Activated CD4-positive, alpha-beta T cell treated with anti-CD3 and anti-CD28 coated beads for 24 hours (primary cell): ENCODE measurements at places on chromosomes 4 and X.

DNA sequence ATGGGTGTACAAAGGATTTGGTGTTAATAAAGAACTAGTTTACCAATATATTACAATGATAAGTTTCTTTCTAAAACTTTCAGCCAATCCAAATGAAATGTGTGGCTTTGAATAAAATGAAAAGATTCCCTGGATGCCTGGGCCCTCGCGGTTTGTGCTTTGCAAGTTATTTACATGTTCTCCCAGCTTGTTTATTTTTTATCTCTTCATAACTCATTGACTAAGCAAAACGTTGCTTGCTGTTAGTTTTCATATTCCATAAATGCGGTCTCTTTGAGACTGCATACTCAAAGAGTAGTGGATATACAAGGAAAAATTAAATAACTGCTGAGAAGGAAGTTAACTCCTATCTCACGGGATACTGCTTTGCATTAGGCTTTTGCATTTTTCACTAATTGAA, 26.0 kb downstream of the FHDC1 start:
- DNase-seq: no peak

DNA sequence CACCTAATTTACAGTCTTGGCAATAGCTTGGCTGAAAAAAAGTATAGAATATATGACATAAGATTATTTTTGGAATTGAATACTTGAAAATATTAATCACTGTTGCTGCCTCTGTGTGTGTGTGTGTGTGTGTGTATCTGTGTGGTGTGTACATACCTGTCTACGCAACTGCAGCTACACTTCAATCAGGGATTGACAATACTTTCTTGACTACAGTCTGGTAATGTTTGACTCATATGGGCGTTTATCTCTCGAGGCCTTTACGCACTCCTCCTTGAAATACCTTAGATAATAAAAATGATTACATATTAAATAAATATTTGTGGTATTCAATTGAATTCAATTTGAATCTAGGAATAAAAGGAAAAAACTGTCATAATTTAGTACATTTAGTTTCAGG, 565.2 kb downstream of the PCDH18 start:
- no peak for DNase-seq

- no peak for DNase-seq
Measured at GRCh38 chrX:39850630-39851152, 247.1 kb downstream of the BCOR start.

DNA sequence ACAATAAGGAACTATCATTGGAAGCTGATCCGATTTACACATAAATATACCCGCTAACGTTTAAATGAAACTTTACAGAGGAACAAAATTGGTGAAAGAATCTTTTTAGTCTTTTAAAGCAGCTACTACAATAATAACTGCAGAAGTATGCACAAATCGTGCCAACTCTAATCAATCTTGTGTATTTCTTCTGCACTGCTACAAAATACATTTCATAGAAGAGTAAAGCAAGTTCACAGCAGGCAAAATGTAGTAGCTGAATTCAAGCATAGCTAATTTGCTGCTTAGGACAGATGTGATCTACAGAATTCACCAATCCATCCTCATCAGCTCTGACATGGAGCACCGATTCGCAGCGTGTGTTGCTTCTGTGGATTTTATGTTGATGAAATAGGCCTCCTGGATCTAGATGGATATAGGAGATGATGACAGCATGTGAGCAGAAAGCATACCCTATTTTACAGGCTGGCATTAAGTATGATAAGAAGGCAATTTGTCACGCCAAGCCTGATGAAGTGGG, 367.3 kb upstream of the FGF13 start:
- DNase-seq: no peak

- no peak for DNase-seq
Measured at GRCh38 chr4:88341227-88342192, 37.1 kb upstream of the HERC6 start.

DNA sequence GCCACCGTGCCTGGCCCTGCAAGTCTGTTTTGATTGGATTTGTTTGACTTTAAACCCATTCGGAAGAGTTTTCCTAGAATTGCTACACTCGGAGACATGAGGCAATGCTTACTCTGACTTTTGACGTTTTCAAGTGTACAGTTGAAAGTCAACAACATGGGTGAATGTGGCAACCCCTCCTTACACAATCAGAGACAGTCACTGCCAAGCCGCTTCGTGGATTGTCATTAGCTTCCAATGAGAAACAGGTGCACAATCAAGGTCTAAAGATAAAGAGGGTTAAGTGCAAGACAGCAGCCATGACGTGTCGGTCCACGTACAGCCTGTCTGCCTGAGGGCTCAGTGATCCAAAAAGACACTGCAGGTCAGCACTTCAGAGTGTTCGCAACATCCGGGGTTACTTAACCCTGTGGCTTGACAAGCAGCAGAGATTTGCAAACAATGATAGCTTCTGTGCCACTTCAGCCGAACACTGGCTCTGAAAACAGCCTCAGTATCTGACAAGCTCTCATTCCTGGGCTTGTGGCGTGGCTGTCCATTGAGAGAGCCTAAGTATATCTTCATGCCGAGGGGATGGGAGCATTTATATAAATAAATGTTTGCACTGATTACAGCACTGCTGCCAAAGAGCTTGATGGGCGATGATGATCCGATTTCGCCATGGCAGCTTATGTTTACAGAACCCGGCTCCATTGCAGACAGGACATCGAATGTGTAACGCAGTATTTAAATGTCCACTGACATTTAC, 180.0 kb downstream of the DHRSX start:
- no peak for DNase-seq

GRCh38 chrX:130504019-130504418, 102.2 kb downstream of the RBMX2 start:
- no peak for DNase-seq

- DNase-seq: no peak
Measured at GRCh38 chr4:25760048-25760447, 102.7 kb downstream of the SEL1L3 start.

DNA sequence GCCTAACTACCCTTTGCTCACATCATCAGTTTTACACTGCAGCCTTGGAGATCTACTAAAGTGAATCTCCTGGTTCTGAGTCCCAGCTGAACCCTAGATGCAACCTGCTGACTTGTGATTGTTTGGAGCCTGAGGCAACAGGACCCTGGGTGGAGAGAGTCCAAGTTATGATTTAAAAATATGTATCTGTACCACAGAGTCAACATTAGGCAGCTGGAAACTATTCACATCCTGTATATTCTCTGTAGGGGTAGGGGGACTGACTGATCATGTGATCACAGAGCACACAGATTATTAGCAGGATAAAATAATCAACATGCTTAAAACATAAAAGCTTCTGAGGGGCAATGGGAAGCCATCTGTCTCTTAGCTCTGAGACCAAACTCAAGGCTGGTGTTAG, 52.1 kb downstream of the CT47B1 start:
- DNase-seq: no peak

DNA sequence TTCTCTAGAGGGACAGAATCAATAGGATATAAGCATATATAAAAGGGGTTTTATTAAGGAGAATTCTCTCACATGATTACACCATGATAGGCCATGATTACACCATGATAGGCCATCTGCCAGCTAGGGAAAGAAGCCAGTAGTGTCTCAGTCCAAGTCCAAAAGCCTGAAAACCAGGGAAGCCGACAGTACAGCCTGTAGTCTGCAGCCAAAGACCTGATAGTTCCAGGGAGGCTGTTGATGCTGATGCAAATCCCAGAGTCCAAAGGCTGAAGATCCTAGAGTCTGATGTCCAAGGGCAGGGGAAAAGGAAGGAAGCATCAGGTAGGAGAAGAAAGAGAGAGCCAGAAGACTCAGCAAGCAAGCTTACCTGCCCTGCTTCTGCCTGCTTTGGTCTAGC, 411.3 kb upstream of the EMCN start:
- DNase-seq: no peak
